EH (cell line): ENCODE measurements at places on chromosomes 7 and 10.

DNA sequence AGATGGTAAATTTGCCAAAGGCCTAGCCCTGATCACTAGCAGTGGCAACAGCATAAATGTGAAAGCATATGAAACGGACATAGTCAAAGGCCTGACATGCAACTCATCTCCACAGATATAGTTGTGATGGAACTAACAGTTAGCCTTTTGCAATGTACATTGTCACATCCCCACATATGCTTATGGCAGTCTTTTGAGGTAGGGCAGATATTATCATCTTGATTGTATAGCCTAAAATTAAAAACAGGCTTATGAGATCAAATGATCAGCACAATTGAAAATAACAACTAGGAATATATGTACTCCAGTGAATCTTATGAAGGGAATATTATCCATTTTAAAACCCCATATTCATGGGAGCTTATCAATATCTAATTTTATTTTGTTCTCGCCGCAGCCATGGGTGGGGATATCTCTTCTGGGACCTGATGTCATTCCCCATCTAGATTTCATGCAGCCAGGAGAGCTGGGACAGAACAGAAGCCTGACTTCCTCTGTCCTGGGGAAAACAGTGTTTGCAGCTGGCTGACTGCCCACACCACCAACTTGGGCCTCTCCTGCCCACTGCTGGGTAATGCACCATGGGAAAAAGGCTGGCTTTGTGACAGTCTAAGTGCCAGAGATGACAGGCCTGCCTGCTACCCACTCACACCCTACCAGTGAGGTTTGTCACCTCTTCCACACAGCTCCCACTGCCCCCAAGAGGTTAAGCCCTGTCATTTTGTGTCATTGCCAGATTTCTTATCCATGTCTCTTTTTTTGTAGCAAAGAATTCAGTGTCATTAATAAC lies 180.2 kb upstream of the FZD1 start:
- peak; percentile 34 for DNase-seq

GRCh38 chr10:104349623-104350126 lies 4.0 kb upstream of the CFAP58 start:
- peak; percentile 63 for DNase-seq

DNA sequence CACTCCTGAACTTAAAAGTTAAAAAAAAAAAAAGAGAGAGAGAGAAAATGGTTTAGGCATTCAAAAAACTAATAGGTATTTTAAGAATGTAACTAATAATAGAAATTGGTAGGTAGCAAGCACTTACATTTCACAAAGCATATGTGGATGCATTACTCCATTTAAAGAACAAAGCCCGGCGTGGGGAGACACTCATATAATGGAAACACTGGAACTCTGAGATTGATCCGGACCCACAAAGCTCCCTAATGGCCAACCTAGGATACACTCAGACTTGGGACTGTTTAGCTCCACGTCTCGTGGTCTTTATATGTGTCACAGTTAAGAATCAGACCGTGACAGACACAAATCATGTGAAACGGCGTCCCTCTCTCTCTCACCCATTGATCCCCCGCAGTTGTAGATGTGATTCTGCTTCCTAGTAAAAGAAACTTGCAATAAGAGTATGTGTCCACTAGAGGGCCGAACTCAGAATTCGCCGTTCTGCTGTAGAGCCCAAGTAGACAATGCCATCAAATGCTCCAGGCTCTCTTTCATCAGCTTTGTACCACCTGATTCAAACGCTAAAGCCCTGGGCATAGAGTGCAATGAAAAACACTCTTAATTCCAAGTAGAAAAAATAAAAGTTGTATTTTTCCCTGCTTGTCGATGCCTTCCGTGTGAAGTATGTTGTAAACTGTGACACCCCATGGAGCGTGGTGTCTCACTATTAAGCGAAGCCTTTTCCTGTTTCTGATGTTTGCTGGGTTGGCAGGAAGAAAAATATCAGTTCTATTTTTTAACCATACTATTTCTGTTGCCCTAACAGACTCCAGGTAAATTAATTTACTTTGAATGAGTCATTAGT lies 429.0 kb upstream of the MTPN start:
- DNase-seq = peak; percentile 63

- no peak for DNase-seq
Measured at GRCh38 chr10:61188691-61189090, 244.7 kb upstream of the RHOBTB1 start.

DNA sequence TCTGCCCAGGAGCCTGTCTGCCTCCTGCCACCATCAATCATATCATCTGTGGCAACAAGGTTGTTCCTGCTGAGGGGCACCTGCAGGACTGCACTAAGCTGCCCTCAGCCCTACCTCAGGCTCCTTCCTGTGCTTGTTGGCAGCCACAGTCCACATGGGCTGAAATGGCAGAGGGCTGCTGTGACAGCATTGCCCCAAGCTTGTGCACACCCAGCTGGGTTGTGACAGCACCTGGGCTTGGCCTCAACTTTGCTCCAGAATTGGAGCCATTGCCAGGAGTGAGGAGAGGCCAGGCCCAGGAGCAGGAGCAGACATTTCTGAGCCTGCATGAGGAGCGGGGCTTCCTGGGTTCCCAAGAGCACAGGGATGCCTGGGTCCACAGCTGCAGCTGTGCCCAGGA lies 340.9 kb upstream of the CHRM2 start:
- DNase-seq = no peak

DNA sequence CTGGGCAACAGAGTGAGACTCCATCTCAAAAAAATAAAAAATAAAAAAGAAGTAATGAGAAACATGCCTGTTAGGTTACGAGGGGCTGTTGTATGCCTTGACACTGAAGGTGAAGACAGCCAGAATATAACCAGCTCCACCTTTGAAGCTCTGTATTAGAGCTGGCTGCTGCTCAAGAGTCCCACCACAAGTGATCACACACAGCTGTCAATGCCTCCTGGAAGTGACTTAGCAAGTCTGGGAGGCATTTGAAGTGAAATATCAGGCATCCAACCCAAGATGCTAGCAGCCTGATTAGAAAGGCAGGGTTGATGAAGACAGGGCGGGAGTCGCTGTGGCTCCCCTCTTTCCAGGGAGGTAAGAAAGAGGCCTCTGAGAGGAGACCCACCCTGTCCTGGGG lies 34.1 kb upstream of the INPP5F start:
- no peak for DNase-seq

GRCh38 chr10:26714415-26715136 lies 17.1 kb downstream of the PDSS1 start:
- DNase-seq = no peak

DNA sequence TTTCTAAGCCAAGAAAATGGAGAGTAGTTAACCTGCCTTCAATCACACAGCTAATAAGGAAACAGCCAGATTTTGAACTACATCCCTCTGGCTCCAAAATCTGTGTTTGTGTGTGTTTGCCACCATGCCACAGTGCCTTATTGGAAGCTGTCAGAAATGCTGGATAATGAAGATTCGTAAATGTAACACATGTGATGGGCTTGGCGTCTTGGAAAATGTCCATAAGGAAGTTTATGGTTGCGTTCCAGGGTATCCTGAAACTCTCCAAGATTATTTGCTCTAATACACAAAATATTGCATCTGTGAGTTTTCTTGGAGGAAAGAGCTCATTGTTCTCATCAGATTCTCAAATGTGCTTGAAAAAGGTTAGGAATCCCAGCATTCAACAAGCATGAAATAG lies 22.7 kb downstream of the MYOF start:
- DNase-seq = no peak

DNA sequence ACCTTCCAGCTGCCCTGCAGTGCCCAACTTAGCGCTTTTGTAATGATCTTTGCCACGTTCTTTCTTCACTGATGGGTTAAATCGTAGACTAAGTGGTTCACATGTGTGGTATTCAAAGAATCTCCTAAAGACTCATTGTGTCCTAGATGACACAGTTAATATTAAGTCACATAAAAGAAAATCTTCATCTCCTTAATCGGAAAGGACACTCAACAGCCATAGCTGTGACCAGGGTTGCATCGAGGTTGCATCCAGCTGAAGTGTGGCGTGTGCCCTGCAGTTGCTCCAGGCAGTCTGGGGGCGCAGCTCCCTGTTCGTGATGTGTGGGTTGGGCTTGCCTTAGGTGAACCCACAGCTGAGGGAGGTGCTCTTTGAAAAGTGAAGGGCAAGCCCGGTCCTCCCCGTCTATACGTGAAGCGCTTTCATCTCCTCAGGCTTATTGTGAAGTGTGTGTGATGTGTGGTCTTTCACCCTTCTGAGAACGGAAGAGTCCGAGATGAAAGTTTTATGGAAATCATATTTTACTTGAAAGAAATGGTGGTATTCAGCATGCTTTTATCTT lies 122.7 kb downstream of the TRRAP start:
- peak; percentile 70 for DNase-seq

DNA sequence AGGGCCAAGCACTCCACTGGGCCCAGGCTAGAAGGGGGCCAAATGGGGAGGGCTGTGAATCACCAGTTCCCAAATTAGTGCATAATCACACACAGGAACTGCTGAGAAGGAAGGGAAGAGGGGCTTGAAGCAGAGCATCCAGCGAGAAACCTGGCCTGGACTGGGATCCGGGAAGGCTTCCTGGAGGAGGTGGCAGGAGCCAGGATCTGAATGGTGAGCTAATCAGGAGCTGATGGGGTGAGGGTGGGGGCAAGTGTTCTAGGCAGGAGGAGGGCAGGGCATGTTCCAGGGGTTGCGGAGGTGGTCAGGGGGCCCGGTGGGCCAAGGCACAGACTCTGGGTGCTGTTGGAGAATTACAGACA lies 12.6 kb downstream of the PWWP2B start:
- DNase-seq = no peak

DNA sequence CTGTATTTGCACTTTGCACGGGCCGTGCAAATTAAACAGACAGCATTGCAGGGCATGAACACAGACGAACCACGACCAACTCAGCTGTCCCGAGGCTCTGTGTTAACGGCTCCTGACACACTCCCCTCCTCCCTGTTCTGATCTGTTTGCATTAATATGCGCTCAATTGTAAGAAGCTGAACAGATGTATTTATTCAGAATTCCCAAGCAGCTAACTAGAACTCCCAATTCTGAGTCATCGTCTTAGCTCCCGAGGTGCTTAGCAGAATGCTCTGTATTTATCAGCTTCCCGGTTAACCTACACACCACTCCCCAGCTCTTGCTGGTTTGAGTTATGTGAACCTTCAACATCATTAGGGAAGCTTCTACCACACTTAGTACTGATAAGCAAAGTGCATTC lies 286.4 kb downstream of the PTPRN2 start:
- no peak for DNase-seq

- peak; percentile 77 for DNase-seq
Measured at GRCh38 chr10:72254813-72255568, 18.7 kb upstream of the DDIT4 start.

DNA sequence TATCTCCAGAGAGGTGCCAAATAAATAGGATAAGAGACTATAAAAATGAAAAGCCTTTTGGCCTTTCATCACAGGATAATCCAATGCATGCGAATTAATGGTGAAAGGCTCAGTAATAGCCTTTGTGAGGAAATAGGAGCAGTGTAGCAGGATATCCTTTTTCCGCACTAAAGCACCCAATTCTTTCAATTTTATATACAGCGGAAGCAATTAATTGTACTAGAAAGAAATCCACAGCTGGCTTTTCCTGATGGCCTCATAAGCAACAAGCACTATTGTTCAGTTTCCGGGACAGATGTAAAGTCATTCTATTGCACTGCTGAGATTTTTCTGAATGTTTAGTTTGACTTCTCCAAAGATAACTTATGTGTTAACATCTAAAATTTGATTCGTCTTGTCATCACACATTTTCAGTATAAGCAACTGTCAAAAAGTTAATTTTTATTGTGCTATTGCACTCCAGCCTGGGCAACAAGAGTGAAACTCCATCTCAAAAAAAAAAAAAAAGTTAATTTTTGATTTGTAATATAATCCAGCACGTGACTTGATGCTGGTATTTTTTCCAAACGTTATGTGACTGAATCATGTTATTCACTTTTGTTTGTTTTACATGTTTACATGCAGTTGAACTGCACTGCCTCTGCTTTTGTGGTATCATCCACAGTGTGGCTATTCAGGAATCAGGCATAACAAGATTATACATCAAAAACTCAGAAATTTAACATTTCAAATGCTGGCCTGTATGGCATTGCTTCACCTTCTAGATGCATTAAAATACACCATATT lies 8.4 kb upstream of the BMPR1A start:
- DNase-seq = peak; percentile 15

DNA sequence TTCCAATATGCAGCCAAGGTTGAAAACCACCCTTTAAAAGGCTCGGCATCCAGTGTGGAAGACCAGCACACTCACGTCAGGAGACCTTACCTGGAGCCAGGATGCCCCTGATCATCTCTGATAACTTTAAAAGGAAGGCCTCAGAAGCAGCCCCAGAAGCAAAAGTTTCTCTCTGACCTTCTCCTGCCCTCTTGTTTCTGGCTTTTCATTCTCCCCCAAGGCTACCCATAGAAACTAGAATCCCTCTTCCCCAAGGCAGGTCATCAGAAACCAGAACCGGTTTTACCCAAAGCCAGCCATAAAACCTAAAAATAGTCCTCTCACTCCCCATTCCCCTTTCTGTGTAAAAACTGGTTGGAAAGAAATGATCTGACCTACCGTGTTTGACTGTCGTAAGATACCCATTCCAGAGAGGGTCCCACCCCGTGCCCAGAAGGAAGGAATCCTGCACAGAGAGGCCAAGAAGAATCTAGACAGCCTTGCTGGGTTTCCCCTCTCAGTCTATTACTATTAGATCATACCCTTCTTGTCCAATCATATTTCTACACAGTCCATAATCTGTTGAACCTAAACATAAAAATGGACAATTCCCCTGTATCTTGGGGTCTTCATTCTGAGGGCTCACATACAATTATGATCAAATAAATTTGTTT lies 17.5 kb upstream of the TSPAN14 start:
- DNase-seq = no peak

DNA sequence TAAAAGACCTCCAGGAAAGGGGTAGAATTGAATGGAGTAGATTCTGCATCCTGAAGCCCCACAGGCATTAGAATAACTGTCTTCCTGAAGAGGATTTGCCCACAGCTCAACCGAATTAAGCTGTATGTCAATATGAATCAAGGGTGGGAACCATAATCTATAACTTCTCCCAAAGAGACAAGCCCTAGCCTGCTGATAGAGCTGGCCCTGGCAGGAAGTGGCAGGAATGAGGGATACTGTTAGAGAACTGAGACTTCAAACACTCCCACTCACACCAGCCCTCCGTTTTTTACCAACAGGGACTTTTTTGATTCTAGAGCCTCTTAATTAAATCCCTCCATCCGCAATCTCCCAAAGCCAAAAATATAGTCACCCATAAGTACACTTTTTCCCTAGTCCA lies 12.2 kb upstream of the DUSP5 start:
- DNase-seq = no peak

DNA sequence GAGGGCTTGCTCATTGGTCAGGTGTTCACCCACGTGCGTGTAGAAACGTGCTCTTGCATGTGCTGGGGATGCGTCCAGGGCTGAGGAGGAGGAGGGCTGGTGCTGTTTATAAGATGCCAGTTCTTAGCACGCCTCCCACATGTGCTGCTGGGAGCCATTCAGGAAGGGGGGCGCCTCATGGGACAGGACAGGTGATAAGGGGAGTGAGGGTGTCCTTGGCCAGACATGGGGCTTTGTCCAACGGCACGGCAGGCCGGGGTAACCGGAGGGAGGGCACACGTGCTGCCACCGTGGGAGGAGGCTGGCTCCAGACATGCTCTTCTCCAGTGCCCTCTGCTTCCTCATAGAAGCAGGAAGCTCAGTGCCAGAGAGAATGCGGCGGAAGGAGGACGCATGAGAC lies 150.0 kb downstream of the ZMYND11 start:
- no peak for DNase-seq

GRCh38 chr7:111290419-111290818 lies 199.5 kb downstream of the LRRN3 start:
- DNase-seq = no peak

- DNase-seq = no peak
Measured at GRCh38 chr7:36132012-36132411, 21.0 kb upstream of the EEPD1 start.
